NCI-H1417 treated with DMSO at 0.1 percent for 48 hours (cell line): ENCODE measurements at places on chromosomes 2 and 18.

- no peak for DNase-seq
These were observed 42.8 kb downstream of the ITSN2 start for GRCh38 chr2:24317491-24317920.

- DNase-seq, result no peak
These were observed 266.9 kb downstream of the TWIST2 start for GRCh38 chr2:239114616-239115265.

GRCh38 chr2:102301867-102302362 is 9.4 kb upstream of the IL1RL1 start:
- no peak for DNase-seq

DNA sequence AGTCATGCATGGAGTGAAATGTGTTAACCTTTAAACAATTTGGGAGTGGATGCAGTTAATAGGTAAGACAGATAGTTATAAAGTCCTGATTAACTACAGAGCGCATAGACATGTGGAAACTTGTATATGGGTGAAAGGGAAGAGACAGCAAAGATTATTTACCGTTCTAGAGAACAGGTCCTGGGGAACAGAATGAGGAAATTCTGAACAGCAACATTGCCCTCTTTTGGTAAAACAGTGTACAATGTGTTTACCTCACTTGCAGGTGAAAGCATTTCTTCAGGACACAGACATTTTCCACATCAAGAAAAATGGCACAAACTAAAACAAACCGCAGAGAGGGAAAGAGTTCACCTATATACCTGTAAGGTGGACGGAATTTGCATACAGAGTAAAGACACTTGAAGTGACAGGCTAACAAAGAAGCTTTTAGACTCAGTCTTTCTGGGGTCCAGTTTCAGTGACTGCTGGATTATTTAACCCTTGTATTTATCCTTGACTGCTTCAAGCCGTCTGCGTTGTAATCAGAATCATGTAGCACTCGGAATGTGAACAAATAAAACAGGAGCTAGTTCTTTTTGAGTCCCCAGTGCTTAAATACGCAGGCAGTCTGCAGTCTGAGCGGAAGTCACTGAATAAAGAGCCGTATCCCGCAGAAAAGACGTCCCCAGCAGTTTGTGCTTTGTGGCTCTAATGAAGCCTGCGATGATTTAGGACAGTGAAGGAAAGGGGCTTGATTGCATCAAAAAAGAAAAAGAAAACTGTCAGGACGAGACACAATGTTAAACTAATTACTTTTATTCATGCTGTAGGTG is 364.8 kb upstream of the GALNT5 start:
- DNase-seq, result no peak

DNA sequence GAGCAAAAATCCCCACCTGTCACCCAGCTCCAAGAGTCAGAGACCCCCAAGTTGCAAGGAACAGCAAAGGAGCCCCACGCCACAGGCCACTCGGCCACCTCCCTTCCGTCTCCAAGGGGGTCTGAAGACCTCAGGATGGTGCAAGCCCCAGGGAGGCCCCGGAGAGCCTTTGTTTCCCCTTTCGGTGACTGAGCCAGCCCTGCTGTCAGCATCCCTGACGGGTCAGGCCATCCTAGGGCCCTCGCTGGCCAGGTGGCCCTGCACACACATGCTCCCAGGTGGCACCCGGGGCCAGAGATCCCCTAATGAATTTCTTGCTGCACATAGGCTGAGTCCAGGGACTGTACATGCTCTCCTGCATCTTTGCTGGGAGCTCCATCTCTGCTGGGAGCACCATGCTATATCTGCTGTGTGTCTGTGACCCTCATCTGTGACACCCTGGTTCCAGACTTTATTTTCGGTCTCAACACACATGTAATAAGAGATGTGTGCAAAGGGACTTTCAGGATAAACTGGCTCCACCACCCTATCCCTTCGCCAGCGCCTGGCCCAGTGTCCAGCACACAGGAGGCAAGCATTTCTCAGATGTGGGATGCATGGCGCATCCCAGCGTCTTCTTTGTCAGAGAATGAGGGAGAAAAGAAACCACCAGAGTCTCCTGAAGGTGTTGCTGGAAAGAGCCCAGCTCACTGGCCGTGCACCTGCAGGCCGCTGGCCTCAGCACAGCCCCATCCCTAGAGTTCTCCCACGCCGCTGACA is 27.4 kb downstream of the ADI1 start:
- DNase-seq, result no peak

DNA sequence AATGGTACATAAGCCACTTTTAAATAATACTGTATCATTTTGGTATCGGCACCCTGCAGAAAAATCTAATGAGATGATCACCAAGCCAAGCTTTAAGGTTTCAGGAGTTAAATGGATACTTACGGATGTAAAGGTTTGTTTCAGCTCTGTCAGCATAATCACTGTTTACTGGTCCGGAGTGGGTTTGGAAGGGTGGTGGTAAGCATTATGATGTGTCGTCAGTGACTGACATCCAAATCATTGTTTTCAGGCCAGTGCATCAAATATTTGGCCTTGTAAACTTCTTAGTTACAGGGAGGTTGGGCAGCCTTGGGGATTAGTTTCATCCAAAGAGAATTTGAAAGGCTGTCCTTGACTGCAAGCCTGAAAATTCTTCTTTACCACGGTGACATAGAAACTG is 50.0 kb upstream of the ATL2 start:
- DNase-seq, result no peak

DNA sequence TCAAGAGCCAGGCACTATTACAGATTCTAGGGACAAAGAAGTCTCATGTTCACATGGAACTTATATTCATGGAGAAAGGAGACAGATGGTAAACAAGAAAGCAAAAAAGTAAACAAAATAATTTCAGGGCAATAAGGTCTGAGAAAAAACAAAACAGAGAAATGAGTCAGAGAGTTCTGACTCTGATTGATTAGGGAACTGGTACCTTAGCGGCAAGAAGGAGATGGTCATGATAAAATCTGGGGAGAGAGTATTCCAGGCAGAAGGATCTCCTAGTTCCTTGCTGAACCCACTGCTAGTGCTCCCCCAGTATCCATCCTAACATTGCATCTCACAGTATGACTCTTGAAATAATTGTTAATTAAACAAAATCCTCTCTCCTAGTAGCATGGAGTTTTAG is 161.8 kb upstream of the KLF7 start:
- no peak for DNase-seq

GRCh38 chr2:223643309-223643708 is 41.1 kb upstream of the SCG2 start:
- DNase-seq, result no peak

DNA sequence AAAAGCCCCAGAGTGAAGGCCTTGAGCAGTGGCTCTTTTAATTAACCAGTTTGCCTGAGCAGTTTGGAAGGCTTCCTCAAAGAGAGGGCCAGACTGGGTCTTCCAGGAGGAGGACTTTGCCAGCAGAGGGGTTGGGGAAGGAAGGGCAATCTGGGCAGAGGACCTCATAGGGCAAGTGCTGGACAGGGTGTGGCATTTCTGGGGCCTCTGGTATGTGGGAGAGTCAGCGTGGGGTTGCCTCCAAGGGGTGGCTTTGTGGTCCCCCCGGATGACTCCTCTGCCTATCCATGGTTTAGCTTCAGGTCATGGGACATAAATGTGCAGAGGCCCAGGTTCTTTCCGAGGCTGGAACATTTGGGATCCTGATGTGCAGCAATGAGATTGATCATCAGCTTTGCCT is 12.6 kb downstream of the GLI2 start:
- no peak for DNase-seq

GRCh38 chr2:159613651-159614285 is 2.6 kb downstream of the BAZ2B start:
- DNase-seq, result no peak

DNA sequence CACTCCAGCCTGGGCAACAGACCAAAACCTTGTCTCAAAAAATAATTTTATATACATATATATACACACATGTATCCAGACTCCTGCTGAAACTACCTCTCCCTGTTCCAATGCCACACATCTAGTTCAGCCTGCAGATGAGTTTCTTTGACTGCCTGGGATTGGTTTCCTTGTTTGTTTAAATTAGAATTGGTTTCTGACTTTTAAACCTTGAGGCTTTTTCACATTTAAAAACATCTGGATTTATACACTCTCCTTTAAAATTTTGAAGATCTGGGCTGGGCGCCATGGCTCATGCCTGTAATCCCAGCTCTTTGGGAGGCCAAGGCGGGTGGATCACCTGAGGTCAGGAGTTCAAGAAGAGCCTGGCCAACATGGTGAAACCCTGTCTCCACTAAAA is 21.8 kb upstream of the CXCR1 start:
- no peak for DNase-seq

DNA sequence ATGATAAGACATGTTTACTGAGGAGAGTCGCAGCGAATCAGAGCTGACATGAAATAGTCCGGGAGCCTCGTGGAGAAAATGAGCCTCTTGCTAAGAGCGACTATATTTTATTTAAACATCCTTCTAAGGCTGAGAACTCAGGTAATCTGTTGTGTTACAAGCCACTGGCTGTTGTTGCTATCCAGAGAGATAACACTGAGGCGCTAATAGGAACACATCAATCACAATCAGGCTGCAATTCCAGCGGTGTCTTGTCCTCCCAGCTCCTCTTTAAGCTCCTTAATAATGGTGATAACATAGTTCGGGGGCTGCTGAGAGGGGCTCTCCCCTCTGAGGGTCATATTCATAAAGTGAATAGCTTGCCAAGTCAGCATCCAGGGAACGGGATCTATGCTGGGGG is 95.1 kb downstream of the INSIG2 start:
- DNase-seq, result no peak

GRCh38 chr2:151097128-151097527 is 164.5 kb downstream of the RBM43 start:
- no peak for DNase-seq

- peak; percentile 21 for DNase-seq
These were observed 73.5 kb downstream of the PHLPP1 start for GRCh38 chr18:62788876-62789275.

DNA sequence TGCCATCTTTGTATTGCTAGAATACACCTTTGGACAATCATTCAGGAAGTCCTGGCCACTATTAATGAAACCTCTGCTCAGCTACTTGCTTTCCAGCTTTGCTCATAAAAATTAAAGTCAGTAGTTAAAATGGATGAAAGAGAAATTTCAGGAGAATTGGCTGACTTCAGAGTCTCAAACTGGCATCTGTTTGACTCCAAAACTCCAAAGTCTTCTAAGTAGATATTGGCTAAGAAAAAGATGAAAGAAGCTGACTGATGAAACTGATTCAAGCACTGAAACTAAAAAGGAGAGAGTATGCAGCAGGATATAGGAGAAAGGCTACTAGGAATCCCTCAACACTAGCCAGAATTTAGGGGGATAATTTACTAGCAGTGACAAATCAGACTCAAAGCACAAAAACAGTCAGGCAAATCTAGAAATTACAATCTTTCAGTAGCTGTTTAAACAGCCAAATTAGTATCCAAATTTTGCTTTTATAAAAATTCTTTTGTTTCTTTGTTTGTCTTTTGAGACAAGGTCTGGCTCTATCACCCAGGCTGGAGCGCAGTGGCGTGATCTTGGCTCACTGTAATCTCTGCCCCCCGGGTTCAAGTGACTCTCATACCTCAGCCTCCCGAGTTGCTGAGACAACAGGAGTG is 52.1 kb upstream of the DTNA start:
- DNase-seq, result no peak

GRCh38 chr18:34493566-34494358 is 216.3 kb upstream of the DTNA start:
- peak; percentile 24 for DNase-seq

DNA sequence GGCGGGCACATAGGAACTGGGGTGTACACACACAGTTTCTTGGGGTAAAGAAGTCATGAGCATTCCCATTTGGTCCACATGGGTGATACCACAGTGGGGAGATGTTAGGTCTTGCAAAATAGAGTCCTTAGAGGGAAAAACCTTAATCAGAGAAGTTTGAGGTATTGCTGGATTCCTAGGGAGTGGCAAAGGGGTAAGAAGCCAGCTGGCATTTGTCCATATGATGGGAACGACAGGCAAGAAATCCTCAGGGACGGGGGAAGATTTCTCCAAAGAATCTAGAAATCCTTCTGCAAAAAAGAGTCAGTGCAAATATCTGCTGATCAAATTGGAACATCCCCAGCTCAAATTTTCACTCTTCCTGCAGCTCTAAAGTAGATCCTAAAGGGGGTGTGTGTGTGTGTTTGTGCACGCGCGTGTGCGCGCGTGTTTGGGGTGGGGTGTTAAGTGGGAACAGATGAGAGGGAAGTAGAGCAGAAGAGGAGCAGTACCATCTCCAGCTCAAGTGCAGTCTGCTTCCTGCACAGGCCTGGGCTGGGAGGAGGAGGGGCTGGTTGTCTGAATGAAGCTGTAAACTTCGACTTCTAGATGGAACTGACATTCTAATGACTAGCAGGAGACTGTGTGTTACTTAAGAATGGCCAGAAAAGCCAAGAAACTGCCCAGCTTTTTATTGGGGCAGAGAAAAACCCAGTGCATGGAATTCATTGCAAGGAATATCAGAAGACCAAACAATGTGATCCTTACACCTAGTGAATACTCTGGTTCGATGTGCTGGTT is 168.0 kb downstream of the SPP2 start:
- no peak for DNase-seq

GRCh38 chr18:45402485-45403056 is 212.7 kb upstream of the SLC14A2 start:
- no peak for DNase-seq

DNA sequence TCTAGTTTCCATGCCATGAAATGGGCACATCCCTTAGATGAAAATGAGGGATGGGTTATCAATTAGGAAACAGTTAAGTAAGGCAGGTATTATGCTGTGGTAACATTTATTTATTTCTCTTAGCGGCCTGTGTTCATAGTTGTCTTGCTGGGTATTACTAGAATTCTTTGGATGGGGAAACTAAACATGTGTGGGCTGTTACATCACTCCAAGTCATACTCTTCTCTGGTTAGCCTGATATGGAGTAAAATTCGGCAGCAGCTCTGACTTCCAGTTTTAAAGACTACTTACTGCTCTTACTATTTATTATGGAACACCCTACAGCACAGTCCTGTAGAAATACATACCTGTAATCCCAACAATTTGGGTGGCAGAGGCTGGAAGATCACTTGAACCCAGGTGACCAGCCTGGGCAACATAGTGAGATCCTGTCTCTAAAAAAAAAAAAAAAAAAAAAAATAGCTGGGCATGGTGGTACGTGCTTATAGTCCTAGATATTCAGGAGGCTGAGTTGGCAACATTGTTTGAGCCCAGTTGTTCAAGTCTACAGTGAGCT is 33.1 kb upstream of the RASGRP3 start:
- no peak for DNase-seq

DNA sequence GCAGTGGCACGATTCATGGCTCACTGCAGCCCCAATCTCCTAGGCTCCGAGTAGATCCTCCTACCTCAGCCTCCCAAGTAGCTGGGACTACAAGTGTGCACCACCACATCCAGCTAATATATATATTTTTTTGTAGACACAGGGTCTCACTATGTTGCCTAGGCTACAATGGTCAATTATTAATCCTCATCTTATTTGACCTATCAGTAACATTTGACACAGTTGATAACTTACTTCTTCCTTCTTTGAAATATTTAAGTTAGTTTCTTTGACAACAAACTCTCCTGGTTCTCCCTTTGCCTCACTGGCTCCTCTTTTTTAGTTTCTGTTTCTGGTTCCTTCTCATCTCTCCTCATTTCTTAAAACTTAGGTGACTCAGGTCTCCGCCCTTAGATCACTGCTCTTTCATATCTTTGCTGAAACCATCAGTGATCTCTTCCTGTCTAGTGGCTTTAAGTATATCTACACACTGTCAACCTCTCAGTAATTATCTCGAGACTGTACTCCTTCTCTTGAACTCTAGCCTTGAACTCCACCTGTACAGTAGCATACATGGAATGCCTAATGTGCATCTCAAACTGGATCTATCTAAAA is 11.5 kb downstream of the PGAP1 start:
- no peak for DNase-seq

GRCh38 chr2:71611247-71611646 is 157.9 kb downstream of the DYSF start:
- DNase-seq, result no peak
